ENCODE measurements at places on chromosomes 2 and 18. TPM values are rescaled to one million over a fixed set of nuclear protein-coding genes. Genes with fewer than 3 reads are reported as not detected.

GRCh38 chr2:225042800-225043167, 516 bp upstream of the DOCK10 start:
- no peak for DNase-seq
- H3K4me3 ChIP-seq, result no peak overlapping the region
- H3K27ac ChIP-seq, result no peak overlapping the region
- H3K27me3 ChIP-seq, result peaks cover 2% of the 10 kb centered on the region
- no peaks in the 10 kb centered on the region for H3K36me3 ChIP-seq

DNA sequence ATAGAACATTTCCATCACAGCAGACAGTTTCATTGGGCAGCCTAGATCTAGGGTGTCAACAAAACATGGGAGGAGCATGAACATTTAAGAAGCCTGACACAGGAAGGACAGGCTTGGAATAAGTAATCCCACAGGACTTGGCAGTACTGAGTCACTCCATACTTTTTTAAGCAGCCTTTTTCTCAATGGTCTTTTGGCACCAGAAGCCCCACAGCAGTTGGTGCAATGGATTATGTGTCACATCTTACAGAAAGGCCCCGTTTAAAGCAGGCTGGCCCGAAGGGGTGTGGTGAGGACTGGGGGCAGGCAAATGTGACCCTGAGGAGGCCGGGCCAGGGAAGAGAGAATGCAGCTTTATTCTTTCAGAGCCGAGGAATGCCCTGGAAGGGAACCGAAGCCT, 26.6 kb downstream of the SPTBN1 start:
- DNase-seq, result no peak
- H3K4me3 ChIP-seq, result no peak overlapping the region
- H3K27me3 ChIP-seq, result no peaks in the 10 kb centered on the region
- H3K4me1 ChIP-seq, result no peaks in the 10 kb centered on the region
- H3K27ac ChIP-seq, result no peak overlapping the region

The FSHR gene
- total RNA-seq, result 1.0 TPM

GRCh38 chr2:233354500-233354924, 218 bp downstream of the DGKD start:
- no peaks in the 10 kb centered on the region for H3K27me3 ChIP-seq
- H3K27ac ChIP-seq, result no peak overlapping the region
- H3K4me3 ChIP-seq, result peak overlapping the region; percentile 83
- H3K4me1 ChIP-seq, result peaks cover 65% of the 10 kb centered on the region
- no peak for DNase-seq

The SATB2 gene
- total RNA-seq, result 1.2 TPM

GRCh38 chr2:29241341-29241740, 126.1 kb downstream of the CLIP4 start:
- DNase-seq, result no peak
- no peaks in the 10 kb centered on the region for H3K36me3 ChIP-seq
- H3K27me3 ChIP-seq, result no peaks in the 10 kb centered on the region
- no peaks in the 10 kb centered on the region for H3K4me1 ChIP-seq
- no peak overlapping the region for H3K4me3 ChIP-seq

DNA sequence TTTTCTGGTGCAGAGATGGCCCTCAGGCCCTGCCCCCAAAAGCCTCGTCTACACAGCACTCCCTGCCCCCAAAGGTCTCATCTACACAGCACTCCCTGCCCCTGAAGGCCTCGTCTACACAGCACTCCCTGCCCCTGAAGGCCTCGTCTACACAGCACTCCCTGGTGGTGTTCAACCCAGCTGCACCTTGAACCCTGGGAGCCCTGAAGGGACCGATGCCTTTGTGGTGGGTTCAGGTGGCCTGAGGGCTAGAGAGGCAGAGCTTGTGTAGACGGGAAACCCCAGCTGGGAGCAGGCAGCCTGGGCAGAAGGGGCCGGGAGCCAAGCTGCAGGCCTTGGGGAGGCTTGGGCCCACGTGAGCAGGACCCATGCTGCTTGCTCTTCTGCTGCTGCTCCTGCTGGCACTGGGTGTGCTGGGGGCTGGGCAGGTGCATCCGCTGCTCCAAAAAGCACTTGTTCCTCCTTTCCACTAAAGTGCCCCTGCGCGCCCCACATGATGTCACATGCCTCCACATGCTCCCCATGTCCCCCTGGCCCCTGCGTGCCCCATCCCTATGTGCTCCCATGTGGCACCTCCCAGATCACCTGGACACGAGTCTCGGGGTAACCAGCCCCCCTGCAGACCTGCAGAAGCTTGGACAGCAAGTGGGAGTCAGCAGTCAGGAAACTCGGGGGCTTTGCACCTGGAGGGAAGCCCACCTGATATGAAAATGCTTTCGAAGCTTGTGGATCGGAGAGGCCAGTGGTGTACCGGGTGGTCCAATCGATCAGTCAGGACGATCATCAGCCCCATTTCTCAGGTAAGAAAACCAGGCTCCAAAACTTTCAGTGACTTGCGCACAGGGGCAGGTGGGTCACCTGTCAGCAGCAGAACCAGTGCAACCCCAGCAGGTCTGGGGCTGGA, 94.9 kb upstream of the CTDP1 start:
- no peak for DNase-seq
- no peak overlapping the region for H3K4me3 ChIP-seq
- H3K36me3 ChIP-seq, result no peaks in the 10 kb centered on the region
- no peaks in the 10 kb centered on the region for H3K27me3 ChIP-seq

The TRIM54 gene
- 0.25 TPM for total RNA-seq

GRCh38 chr2:127418300-127419111, at the start of gene PROC:
PROC (plus strand) TSS chr2:127418427; CDS start chr2:127419943, 1,516 bp downstream.
- DNase-seq, result no peak
- H3K27ac ChIP-seq, result no peak within 1 kb of the TSS
- H3K4me3 ChIP-seq, result no peak within 1 kb of the TSS
- H3K27me3 ChIP-seq, result no peaks in the 10 kb centered on the region
- no peaks in the 10 kb centered on the region for H3K36me3 ChIP-seq

- no peak overlapping the region for H3K27ac ChIP-seq
- peaks cover 5% of the 10 kb centered on the region for H3K4me1 ChIP-seq
- no peaks in the 10 kb centered on the region for H3K27me3 ChIP-seq
Measured at GRCh38 chr2:221817052-221817451, 244.9 kb upstream of the EPHA4 start.

DNA sequence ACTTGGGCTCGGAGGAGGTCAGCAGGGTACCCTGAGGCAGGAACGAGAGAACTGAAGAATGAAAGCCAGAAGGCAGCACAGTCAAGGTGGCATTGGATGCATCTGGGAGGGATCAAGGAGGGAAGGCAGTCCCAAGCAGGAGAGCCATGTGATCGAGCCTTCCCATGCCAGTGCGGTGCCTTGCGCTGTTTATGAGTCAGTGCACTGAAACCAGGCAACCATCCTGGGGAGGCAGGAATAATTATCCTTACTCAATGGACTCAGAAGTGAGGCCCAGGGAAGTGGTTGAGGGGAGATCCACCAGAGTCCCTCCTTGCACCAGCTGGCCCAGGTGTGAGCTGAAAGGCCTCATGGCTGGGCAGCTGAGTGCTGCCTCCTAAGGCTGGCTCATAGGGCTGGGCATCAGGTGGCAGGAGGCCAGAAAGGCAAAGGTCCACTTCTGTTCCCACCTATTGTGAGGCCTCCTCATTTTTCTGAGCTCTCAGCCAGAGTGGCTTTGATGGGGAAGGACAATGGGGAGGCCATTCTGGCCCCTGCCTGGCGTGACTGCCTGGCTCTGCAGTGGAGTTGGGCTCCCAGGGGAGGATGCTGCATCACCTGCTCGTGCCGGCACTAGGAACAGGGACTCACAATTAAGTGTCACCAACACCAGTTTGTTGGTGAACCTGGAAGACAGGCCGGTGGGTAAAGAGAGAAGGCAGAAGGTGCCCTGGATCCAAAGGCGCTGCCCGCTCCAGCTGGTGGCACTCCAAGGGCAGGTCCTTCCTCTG, 82.3 kb downstream of the TFCP2L1 start:
- H3K4me3 ChIP-seq, result no peak overlapping the region
- H3K36me3 ChIP-seq, result no peaks in the 10 kb centered on the region
- no peaks in the 10 kb centered on the region for H3K27me3 ChIP-seq
- no peak for DNase-seq

DNA sequence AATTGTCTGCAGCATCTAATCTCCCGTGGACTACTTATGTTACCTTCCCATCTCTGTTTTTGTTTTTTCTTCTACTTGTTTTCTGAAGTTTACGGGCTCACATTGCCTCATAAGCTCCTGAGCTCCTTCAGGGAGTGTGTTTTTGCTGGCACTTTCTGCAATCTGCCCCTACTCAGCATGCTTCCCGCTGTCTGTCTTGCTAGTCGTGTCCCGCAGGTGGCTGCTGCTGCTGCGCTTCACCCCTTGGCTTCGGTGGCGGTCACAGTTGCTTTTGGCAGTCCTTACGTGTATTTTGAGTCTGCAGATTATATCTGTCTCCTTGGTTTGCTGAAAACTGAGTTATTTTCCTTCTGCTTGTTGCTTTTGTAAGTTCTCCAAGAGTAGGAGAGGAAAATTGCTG, 37.3 kb downstream of the FER1L5 start:
- H3K27me3 ChIP-seq, result no peaks in the 10 kb centered on the region
- no peak overlapping the region for H3K4me3 ChIP-seq
- H3K36me3 ChIP-seq, result no peaks in the 10 kb centered on the region
- H3K27ac ChIP-seq, result no peak overlapping the region

The SKOR2 gene
- total RNA-seq, result not detected

DNA sequence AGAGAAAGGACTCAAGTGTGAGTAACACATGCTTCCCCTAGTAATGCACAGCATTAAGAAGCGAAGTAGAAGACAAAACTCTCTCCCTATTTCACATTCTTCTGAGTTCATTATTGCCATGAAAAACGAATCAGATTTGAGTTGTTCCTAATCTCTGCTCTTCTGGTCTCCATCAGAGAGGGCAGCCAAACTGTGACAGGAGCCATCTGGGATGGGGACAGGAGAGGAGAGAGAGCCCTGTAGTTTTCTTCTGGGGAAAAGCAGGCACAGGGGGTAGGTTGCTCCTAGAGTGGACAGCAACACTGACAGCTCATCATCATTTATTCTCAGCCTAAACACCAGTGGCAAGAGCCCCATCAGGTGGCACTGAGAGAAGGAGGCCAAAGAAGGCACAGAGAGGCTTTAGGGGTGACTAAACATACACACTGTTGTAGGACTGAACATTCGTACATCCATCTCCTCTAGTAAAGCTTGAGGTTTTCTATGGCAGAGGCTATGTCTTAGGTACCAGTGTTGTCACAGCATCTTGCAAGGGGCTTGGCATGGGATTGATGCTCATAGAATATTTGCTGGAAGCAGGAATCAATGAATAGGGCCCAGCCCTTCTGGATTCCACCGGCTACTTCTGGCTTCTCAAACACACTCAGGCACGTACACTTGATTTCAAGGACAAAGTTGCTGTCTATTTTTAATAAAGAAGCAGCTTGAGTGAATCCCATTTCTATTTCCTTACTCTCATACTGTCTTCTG, 33.1 kb downstream of the SLC8A1 start:
- H3K4me1 ChIP-seq, result no peaks in the 10 kb centered on the region
- H3K4me3 ChIP-seq, result no peak overlapping the region
- no peaks in the 10 kb centered on the region for H3K27me3 ChIP-seq
- H3K27ac ChIP-seq, result no peak overlapping the region

GRCh38 chr2:94870440-94871225, 597 bp upstream of the TEKT4 start:
- H3K4me1 ChIP-seq, result no peaks in the 10 kb centered on the region
- no peak overlapping the region for H3K27ac ChIP-seq
- no peaks in the 10 kb centered on the region for H3K36me3 ChIP-seq
- DNase-seq, result no peak
- H3K4me3 ChIP-seq, result no peak overlapping the region
- H3K27me3 ChIP-seq, result no peaks in the 10 kb centered on the region

GRCh38 chr2:17815468-17816184, 634 bp upstream of the MSGN1 start:
- H3K36me3 ChIP-seq, result no peaks in the 10 kb centered on the region
- H3K27ac ChIP-seq, result no peak overlapping the region
- H3K4me3 ChIP-seq, result no peak overlapping the region
- H3K4me1 ChIP-seq, result no peaks in the 10 kb centered on the region
- H3K27me3 ChIP-seq, result peaks cover 2% of the 10 kb centered on the region

DNA sequence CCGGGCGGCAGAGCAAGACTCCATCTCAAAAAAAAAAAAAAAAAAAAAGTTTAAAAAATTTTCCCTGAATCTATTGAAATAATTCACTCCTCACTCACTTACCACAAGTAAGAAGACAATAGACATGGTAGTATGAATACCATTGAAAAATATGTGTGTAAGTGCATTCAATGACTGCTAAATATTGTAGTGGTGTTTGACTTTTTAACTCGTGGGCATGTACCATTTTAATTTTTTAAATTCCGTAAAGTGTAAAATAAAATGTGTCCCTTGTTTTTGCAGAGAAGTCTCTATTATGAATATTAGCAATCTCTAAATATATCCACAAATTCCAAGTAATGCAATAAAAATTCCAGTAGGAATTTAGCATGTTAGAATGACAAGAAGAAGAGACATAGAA, 134.1 kb downstream of the COPS8 start:
- no peak overlapping the region for H3K4me3 ChIP-seq
- H3K4me1 ChIP-seq, result no peaks in the 10 kb centered on the region
- H3K27me3 ChIP-seq, result no peaks in the 10 kb centered on the region
- no peak for DNase-seq
- no peak overlapping the region for H3K27ac ChIP-seq

Measured in Caco-2 (cell line).